CD4-positive, alpha-beta T cell treated with Interleukin-6 for 4 hours (primary cell): ENCODE measurements at places on chromosomes 3 and 15.

DNA sequence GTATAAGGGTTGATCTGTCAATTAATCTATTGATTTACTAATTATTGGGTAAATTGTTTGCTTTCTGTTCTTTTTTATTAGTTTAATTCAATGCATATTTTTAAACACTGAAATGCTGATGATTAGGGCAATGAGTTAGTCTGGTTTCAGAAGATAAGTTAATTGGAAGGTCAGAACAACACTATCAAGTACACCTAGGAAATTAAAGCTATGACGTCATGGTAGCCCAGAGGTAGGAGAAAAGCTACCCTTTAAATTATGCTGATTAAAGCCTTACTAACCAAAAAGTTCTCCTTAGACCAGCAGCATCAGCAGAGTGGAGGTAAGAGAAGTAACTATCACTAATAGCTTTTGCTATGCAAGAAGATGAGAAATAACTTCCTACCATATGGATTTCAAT, 770.4 kb upstream of the ARPP21 start:
- DNase-seq, result no peak

- DNase-seq, result no peak
These were observed 29.7 kb upstream of the KLF13 start for GRCh38 chr15:31296646-31297574.

GRCh38 chr3:131794766-131795388, 239.9 kb downstream of the CPNE4 start:
- peak; percentile 4 for DNase-seq

DNA sequence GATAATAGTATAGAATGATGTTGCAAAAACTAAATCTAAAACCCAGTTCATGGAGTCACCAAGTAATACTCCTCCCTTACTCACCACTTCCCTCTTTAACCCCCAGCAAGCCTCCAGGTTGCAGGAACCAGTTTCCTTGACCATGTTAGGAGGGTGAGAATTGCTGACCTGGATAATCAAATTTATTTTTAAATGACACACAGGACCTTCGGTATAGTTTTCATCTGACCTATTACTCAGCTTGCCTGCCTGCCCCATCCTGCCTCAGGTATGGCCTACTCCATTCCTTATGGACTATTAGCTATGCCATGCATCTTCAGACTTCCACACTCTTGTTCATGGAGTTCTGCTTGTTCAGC, 883 bp downstream of the RTP4 start:
- no peak for DNase-seq

GRCh38 chr15:44222478-44222877, 27.4 kb upstream of the FRMD5 start:
- no peak for DNase-seq

DNA sequence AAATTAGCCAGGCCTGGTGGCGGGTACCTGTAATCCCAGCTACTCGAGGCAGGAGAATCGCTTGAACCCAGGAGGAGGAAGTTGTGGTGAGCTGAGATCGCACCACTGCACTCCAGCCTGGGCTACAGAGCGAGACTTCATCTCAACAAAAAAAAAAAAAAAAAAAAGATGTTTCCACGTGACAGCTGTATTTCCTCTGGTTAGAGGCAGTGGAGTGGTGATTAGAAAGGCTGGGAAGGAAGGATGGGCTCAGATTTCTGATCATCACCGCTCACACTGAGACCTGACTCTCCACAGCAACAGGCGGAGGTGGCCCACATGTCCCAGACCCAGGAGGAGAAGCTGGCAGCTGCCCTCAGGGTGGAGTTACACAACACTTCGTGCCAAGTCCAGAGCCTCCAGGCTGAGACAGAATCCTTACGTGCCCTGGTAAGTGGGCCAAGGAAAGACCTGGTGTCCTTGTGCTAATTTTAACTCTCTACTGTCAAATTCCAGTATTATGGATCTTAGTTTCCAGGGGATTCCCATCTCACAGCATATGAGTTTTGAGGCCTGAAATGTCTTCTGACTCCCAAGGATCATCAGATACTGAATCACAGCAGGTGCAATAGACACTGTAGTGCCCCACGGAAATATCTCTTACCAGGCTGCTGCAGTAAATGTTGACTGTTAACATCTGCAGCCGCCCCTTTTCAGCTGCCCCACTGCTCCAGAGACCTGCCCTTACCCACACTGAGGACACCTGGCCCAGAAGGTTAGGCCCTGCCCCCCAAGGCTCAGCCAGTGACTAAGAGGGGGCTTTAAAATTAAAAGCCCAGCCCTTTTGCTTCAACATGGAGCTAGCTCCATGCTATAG, 66.9 kb downstream of the BFSP2 start:
- DNase-seq, result no peak

DNA sequence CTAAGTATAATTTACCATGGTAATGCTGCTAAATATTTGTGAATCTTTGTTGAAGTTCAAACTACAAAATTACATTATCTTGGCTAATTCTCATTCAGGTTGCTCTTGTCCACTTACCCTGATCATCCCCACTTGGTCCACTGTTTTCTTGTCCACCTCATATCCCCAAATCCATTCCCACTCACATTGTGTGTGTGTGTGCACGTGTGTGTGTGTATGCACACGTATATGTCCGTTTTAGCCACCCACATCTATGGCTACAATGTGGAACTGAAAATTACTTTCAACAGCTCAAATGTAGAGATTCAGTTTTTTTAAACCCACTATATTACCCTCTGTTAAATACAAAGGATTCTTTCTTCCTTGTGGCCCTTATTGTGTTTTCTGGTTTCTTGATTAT, 15.2 kb upstream of the MEIS2 start:
- DNase-seq, result no peak

DNA sequence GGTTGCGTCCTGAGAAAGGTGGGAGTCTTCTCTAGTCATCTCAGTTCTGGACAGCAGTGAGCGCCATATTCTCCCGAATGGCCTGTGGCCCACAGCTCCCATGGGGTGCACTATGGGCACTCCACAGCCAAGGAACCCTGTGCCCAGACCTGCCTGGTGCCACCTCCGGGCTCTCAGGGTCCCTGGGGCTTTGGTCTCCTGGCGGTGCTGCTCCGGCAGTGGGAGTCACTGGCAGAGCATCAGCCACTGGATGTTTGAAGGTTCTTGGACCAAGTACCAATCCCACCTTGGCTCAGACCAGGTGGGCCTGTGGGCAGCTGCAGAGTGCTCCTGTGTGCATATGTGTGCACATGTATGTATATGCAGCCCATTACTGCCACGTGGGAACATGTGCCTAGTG, 68.3 kb upstream of the RPL32 start:
- no peak for DNase-seq

- DNase-seq, result no peak
These were observed 35.8 kb downstream of the COL8A1 start for GRCh38 chr3:99674086-99674789.

GRCh38 chr3:31100519-31100918, 206.1 kb upstream of the GADL1 start:
- DNase-seq, result no peak

GRCh38 chr3:161171113-161171512, 50.0 kb upstream of the NMD3 start:
- DNase-seq, result no peak

- DNase-seq, result no peak
These were observed 330.1 kb downstream of the SOX2 start for GRCh38 chr3:182041668-182042291.

GRCh38 chr3:149020196-149020838, 29.0 kb downstream of the GYG1 start:
- no peak for DNase-seq

DNA sequence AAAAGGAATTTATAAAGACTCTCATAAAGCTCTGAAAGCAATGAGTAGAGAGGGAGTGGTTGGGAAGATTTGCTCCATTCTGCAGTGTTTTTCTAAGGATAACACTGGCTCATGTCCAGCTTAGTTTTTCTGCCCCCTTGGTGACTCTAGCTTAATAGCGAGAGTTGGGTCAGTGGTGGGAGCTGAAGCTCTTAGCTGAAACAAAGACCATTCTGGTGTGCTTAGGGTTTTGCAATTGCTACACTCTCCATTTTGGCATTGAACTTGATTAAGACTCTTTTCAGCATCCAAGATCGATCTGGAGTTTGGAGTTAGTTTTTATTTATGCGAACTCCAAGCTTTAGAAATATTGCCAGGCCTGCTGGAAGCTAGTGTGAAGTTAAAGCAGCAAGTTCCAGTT, 98.0 kb downstream of the ATG7 start:
- no peak for DNase-seq

DNA sequence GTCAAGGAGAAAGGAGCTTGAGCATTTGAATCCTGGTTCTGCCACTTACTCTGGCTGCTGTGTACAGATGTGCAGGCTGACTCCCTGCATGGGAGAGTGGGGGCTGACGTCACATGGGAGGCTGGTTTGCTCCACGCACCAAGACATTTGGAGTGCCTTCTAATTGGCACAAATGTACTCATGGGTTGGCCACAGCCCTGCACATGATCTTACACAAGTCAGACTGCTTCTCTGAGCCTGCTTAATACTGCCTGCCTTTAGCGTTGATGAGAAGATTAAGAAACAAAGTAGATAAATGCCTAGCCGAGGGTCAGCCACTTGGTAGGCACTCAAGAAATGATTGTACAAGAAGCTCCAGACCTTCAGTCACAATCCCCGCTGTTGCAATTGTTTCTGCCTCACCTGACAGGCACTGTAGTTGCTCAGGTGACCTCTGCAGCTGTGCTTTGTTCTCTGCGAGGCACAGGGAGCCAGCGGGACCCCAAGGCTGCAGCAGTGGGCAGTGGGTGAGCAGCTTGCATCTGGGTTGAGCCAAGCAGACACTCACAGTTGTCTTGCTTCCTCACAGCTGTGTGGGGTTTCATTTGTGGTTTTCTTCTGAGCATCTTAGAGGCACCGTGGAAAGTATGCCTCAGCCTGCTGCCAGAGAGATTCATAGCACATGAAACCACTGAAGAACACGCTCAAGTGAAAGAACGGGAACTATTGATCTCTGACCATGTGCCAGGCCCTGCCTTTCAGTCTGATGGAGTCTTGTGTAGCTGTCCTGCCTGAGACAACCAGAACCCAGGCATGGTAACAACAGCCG, 33.1 kb downstream of the GRK7 start:
- peak; percentile 70 for DNase-seq

DNA sequence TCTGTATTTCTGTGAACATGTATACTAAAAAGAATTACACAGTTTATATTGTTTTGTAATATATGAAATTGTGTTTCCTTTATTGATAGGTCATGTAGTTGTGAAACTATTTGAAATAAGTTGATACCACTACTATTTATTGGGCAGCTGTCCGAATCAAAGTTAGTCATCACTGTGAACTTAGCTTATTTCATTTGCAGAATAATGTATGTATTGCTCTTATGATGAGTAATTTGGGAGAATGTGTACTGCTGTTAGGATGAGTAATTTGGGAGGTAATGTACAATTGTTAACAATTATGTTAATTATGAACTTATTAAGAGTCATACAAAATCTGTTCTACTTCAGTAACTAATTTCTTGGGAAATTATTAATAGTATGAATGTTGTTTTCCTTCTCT, 22.2 kb downstream of the FXR1 start:
- no peak for DNase-seq

- DNase-seq, result no peak
These were observed 7.3 kb downstream of the BCL6 start for GRCh38 chr3:187738071-187738330.

DNA sequence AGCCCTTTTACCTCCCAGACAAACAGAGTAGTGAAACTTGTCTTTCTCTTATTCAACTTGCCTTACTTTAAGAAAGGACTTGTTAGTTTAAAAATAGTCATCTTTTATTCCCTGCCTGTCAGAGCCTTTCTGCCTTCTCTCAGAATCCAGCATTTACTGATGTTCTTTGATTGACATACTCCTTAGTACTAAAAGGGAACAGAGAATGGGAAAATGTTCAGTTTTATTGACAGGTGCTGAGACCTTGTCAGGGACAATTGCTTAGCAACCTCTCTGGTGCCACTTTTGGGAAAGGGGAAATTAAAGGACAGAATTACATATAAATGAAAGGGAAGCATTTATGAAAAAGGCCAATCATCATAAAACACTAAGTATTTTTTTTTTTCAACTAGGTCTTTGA, 378.3 kb downstream of the PDCD6IP start:
- no peak for DNase-seq

DNA sequence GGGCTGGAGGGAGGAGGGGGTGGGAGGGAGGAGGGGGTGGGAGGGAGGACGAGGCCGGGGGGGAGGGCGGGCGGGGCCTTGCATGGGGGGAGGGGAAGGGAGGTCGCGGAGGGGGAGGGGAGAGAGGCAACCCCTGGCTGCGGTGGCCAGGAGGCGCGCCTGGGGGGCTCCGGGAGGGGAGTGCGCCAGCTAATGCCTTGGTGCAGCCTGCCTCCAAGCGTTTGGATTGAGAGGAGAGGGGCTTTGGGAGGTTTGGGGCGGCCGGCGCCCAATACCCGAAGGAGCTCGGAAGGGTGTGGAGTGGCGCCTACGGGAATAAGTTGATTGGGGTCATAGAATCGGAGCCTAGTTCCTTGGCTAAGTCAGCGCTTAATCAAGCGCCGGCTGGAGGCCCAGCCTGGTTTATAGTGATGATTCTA, 557 bp downstream of the TFG start:
- peak; percentile 36 for DNase-seq

DNA sequence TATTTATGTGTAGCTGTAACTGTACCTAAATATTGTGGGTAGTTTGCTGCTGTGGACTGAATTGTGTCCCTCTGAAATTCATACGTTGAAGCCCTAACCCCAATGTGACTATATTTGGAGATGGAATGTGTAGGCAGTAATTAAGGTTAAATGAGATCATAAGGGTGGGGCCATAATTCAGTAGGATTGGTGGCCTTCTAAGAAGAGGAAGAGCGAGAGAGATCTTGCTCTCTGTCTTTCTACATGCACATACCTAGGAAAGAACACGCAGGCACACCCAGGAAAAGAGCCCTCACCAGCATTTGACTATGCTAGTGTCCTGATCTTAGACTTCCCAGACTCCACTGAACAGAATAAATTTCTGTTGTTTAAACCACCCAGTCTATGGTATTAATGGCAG, 67.6 kb upstream of the CFAP20DC start:
- no peak for DNase-seq

- DNase-seq, result peak; percentile 15
These were observed 1.5 kb downstream of the VWA5B2 start for GRCh38 chr3:184230603-184231528.

GRCh38 chr3:52494445-52494844, 693 bp upstream of the STAB1 start:
- no peak for DNase-seq

DNA sequence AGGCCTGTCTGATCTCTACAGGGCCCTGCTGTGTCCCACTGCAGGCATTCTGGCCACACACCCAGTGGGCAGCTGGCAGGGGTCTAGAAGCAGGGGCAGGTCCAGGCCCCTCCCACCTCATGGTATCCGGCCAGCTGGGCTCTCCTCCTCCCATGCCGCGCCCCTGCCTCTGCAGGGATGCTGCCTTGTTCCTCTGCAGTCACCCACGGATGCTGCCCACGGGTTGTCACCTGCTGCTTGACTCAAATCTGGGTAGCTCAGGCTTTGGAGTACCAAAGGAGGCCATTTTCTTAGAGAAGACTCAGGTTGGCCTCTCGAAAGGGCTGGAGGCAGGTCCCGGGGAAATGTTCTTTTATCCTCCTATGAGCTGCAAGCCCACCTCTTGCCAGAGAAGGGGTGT, 25.0 kb downstream of the EFCAB12 start:
- no peak for DNase-seq

DNA sequence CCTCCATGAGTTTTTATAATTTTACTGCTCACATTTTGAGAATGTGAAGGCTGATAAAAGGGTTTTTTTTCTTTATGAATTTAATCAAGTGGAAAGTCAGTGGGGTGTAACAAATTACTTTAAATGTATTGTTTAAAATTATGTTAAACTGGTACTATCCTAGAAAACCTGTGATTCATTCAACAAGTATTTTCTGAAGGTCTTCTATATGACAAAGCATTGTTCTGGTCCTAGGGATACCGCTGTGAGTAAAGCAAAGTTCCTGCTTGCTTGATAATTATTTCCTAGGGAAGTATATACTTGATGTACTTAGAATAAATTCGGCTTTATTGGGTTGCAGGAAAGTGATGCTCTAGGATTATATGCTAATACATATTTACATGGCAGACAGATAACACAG, 152.8 kb upstream of the GOLGA6L4 start:
- no peak for DNase-seq
